ENCODE measurements at places on chromosomes 3 and 15.

- no peak for DNase-seq
Observed at GRCh38 chr3:183064475-183064874, 34.8 kb downstream of the MCCC1 start.

- DNase-seq, result no peak
Observed at GRCh38 chr15:79192462-79193036, 90.0 kb upstream of the ANKRD34C start.

- no peak for DNase-seq
Observed at GRCh38 chr15:51163843-51164242, 69.1 kb upstream of the TNFAIP8L3 start.

- DNase-seq, result no peak
Observed at GRCh38 chr3:34175636-34176176, 377.3 kb downstream of the PDCD6IP start.

GRCh38 chr3:141366285-141367037 lies 1.8 kb upstream of the ZBTB38 start:
- no peak for DNase-seq

DNA sequence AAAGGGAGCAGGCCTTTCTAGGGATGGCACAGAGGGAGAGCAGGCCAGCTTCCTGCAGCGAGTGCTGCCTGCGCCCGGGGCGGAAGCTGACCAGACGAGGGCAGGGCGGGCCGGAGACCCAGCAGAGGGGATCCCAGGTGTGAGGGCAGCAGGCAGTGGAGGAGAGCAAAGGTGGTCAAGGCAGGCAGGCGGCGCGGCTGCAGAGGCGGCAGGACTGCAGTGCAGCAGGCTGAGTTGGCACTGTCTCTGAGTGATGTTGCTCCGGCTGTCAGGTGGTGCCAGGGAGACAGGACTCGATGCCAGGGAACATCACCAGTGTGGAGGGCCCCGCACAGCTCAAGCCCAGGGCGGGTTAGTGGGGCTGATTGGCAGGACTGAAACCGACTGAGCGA lies 22.3 kb upstream of the PLXNA1 start:
- DNase-seq, result no peak

DNA sequence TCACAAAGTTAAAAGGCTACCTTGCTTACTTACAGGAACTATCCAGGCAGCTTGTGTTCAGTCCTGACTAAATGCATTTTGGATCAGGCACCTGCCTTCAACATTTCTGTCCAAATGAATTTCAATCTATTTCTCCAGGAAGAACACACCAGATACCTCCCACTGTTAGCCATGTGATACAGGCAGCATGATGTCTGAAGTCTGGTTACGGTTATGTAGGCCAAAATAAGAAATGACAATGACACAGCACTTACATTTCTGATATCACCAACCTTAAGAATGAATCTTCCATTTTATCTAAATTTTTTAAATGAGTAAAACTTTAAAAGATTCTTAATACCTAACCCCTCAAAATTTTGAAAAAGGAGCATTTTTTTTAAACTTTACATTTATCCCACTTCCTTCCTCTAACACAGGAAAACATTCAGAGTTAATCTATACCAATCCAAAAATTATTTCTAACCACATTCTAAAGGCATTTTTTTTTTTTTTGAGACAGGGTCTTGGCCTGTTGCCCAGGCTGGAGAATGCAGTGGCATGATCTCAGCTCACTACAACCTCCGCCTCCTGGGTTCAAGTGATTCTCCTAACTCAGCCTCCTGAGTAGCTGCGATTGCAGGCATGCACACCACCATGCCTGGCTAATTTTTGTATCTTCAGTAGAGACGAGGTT lies at the start of gene MAP4:
Gene MAP4 (minus strand): TSS at position 116 of the 673 bp plus-strand sequence. CDS start 17,556 bp downstream, outside the sequence.
- DNase-seq, result no peak

Measured in NCI-H2107 (cell line).